ENCODE measurements at places on chromosomes 4 and X.

- no peak for DNase-seq
Measured at GRCh38 chr4:156378033-156378665, 424.5 kb upstream of the CTSO start.

GRCh38 chr4:148238811-148239493 lies 203.3 kb downstream of the NR3C2 start:
- DNase-seq = no peak

- DNase-seq = no peak
Measured at GRCh38 chr4:140774510-140774909, 18.3 kb upstream of the TBC1D9 start.

DNA sequence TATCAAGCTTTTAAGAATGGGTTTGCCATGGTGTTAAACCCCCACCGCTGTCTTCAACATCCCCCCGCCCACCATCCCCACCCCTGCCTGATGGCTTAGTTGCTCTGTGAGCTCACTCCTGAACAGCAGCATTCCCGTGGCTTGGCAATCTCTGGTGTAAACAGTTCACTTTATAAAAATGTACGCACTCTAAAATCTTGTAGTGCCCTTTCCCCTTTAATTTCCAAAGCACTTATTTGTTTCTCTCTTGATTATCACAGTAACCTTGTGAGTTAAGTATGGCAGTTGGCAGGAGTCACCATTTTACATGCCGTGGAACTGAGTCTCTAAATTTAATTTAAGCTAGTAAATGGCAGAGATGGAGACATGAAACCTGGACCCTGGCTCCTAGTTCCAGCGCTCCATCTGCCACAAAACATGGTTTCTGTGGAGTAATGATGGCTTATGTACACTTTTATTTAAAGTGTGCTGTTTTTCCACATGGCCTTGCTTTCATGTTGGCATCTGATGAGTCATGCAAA lies 123.1 kb downstream of the AFF1 start:
- DNase-seq = no peak

DNA sequence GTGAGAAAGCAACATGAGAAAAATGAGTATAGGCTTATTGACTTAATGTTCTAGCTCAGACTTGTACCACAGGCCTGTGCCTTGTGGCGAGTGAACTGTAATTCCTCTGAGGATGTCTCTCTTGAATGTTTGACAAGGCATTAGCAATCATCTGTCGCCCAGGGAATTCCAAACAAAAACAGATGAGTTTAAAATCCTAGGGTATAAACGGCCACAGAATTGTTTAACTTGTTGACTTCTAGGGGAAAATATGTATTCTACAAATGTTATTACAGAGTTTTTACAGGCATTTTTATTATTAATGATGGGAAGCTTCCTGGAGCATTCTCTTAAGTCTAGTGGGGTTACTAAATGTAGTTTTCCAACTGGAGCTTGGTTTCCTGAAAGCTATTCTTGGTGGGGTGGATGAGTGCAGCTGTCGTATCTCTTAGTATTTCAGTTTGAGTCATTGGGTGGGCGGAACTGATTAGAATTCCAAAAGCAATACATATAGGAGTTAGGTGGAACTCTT lies 40.6 kb downstream of the ARHGAP10 start:
- DNase-seq = no peak

GRCh38 chr4:87213421-87214075 lies 6.9 kb downstream of the KLHL8 start:
- DNase-seq = no peak

DNA sequence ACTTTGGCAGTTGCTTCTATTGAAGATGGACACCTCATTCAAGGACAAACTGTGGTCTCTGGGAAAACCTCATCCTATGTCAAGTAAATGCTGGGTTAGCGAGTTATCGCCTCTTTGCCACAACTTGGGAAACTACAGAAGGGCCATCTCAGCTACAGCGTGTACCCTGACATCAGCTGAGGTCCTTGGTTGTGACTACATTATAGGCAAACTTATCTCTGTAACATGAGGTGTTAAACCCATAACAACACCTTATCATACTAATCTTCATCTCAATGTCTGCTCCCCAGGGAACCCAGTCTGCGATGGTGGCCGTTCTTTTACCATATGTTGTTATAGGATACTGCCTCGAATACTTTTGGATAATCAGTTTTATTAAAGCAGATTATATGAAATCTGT lies 1862.7 kb downstream of the STIM2 start:
- DNase-seq = no peak

DNA sequence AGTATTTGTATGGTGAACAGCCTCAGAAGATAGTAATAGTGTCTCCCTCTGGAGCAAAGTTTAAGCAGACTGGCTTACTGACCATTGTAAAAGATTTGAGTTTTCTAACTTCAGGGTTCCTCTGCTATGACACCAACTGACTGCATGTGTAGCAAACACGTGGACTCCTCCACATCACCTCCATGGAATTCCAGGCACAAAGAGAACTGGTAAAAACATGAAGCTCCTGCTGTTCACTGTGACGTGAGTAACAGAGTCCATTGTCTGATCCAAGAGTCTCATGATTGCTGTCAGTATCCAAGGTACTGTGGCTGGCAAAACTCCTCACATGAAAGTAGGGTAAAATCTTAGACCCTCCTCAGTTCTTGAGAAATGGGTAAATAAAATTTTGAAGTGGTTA lies 107.6 kb upstream of the FAM9B start:
- no peak for DNase-seq

DNA sequence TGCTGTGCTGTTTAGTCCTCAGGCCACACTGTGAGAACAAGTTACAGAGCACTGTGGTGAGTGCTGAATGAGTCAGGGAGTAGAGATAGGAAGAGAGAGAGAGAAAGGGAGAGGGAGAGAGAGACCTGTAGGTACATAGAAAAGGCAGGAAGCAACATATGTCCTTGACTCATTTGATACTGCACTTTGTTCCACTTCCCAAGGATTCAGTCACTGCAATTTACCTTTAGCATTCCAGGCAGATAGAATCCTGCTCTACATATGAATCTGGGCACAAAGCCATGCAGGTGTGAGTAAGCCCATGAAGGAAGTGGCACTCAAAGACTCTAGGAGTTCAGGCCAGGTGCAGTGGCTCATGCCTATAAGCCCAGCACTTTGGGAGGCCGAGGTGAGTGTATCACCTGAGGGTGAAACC lies 1.0 kb upstream of the DAPP1 start:
- DNase-seq = no peak

GRCh38 chr4:119958983-119959382 lies 107.7 kb downstream of the MAD2L1 start:
- DNase-seq = no peak

All from stimulated activated naive CD4-positive, alpha-beta T cell (primary cell).